ENCODE measurements at places on chromosomes 4 and X.
A peak's percentile ranks its signal among the peaks of the same experiment; 100 is the strongest.

- no peak for DNase-seq
Observed at GRCh38 chr4:147090486-147090885, 144.8 kb upstream of the TTC29 start.

DNA sequence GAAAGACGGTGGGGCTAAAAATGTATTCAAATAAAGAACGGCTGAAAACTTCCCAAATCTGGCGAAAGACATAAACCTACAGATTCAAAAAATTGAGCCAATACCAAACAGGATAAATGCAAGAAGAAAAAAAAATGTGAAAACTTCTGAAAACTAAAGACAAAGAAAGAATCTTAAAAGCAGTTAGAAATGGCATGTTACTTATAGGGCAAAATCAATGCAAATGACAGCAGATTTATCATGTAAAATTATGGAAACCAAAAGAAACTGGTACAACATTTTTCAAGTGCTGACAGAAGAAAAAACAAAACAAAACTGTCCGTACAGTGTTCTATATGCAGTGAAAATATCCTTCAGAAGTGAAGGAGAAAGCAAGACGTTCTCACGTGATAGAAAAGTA is 239.0 kb downstream of the PDGFC start:
- DNase-seq = no peak

DNA sequence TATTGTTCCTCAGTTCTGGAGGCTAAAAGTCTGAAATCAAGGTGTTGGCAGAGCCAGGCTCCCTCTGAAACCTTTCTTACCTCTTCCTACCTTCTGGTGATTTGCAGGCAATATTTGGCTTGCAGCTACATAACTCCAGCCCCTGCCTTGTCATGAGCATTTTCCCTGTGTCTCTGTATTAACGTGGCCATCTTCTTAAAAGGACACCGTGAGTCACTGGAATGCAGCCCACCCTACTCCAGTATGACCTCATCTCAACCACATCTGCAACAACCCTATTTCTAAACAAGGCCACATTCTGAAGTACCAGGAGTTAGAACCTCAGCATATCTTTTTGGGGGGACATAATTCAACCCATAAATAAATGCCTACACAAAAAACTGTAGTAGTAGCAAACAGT is 40.7 kb downstream of the FANCB start:
- DNase-seq = no peak

DNA sequence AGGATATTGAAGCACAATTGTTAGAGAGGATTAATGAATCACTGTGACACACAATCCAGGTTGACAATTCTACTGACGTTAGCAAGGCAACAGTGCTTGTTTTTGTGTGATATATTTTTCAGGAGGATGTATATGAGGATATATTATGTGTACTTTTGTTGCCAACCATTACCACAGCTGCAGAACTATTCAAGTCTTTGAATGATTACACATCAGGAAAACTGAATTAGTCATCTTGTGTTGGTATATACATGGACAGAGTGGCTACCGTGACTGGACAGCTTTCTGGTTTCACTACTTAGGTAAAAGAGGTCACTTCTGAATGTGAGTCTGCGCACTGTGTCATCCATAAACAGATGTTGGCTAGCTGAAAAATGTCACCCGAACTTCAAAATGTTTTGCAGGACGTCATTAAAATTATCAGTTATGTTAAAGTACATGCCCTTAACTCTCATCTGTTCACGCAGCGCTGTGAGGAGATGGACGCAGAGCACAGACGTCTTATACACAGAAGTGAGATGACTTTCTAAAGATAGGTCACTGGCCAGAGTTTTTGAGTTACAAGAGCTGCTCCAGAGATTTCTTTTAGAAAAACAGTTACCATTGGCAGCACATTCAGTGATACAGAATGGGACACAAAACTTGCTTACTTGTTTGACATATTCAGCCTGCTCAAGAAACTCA is 69.0 kb downstream of the MRPL1 start:
- no peak for DNase-seq

GRCh38 chr4:71938776-71939175 is 93.0 kb upstream of the NPFFR2 start:
- no peak for DNase-seq

GRCh38 chr4:42350611-42351182 is 46.6 kb upstream of the SHISA3 start:
- DNase-seq = no peak

DNA sequence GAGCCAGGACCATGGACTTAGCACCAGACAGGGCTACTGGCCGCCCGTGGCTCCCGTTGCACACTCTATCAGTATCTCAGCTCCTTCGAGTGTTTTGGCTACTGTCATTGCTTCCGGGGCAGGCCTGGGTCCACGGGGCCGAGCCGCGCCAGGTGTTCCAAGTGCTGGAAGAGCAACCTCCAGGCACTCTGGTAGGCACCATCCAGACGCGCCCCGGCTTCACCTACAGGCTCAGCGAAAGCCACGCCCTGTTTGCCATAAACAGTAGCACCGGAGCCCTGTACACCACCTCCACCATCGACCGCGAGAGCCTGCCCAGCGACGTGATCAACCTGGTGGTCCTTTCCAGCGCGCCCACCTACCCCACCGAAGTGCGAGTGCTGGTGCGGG is 1.6 kb downstream of the FAT4 start:
- DNase-seq = peak; percentile 48

GRCh38 chrX:40843643-40844042 is 108.3 kb upstream of the MED14 start:
- DNase-seq = no peak

GRCh38 chrX:75784680-75785491 is at the start of gene MAGEE2:
Gene MAGEE2 (minus strand): TSS chrX:75785254. CDS start chrX:75785051, 203 bp downstream.
- no peak for DNase-seq
